Lower lobe of right lung (tissue), 2 donors: ENCODE measurements at places on chromosomes 4 and X. TPM values are rescaled to one million over a fixed set of nuclear protein-coding genes. Genes with fewer than 3 reads are reported as not detected.

- DNase-seq = no peak
- peak overlapping the region; percentile 58 for H3K27ac ChIP-seq
- H3K4me1 ChIP-seq = peaks cover 7% of the 10 kb centered on the region
Measured at GRCh38 chr4:105989485-105990242, 94.4 kb downstream of the NPNT start.

Gene REST
- total RNA-seq = 39.5 TPM

- H3K4me3 ChIP-seq = no peak overlapping the region
- no peaks in the 10 kb centered on the region for H3K4me1 ChIP-seq
- no peak for DNase-seq
- no peaks in the 10 kb centered on the region for H3K36me3 ChIP-seq
- no peak overlapping the region for H3K27ac ChIP-seq
Measured at GRCh38 chr4:179880756-179881155, 2362.4 kb upstream of the TENM3 start.

DNA sequence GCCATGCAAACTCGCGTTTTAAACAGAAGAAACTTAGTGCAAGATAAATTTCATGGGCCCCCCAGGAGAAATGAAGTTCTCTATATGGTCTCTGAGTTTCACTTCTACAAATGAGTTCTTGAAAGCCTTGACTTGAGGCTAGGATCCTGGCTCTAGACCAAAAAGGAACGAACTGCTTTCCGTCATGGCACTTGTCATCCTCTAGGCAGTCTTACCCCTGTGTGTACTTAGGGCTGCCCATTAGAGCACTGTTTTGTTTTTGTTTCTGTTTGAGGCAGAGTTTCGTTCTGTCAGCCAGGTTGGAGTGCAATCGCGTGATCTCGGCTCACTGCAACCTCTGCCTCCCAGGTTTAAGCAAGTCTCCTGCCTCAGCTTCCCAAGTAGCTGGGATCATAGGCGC lies 29.0 kb downstream of the RNF4 start:
- no peak for DNase-seq
- no peaks in the 10 kb centered on the region for H3K27me3 ChIP-seq
- H3K4me1 ChIP-seq = peaks cover 19% of the 10 kb centered on the region
- peaks cover 91% of the 10 kb centered on the region for H3K36me3 ChIP-seq
- H3K27ac ChIP-seq = no peak overlapping the region

- H3K27me3 ChIP-seq = no peaks in the 10 kb centered on the region
- peaks cover 9% of the 10 kb centered on the region for H3K36me3 ChIP-seq
- H3K4me3 ChIP-seq = no peak overlapping the region
- H3K4me1 ChIP-seq = no peaks in the 10 kb centered on the region
Measured at GRCh38 chr4:36215627-36216026, 28.7 kb downstream of the ARAP2 start.

GRCh38 chr4:23234018-23234417 lies 541.3 kb downstream of the GBA3 start:
- no peaks in the 10 kb centered on the region for H3K36me3 ChIP-seq
- H3K4me1 ChIP-seq = no peaks in the 10 kb centered on the region
- H3K27me3 ChIP-seq = no peaks in the 10 kb centered on the region
- no peak overlapping the region for H3K4me3 ChIP-seq
- no peak for DNase-seq
- no peak overlapping the region for H3K27ac ChIP-seq

Gene FREM3
- 0.38 TPM for total RNA-seq

Gene CT45A1
- not detected for total RNA-seq

Gene IGSF1
- total RNA-seq = 0.09 TPM

Gene S100P
- 16.1 TPM for total RNA-seq
